ENCODE measurements at places on chromosomes 3 and 15.

GRCh38 chr3:118987477-118987876 is 47.2 kb downstream of the IGSF11 start:
- no peak for DNase-seq

DNA sequence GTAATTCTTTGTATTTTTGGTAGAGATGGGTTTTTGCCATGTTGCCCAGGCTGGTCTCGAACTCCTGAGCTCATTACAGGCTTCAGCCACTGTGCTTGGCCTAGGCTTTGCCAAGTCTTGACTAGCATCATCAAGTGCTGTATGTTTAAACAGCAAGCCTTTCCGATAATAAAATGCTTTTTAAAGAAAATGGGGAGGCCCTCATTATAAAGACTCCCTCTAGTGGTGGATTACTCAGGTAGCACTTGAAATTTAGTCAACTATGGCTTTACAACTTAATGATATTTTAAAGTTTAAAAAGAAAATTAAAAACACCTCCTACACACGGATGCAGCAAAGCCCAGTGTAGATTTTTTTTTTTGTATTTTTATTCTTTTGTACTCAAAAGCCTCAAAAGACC is 213.6 kb downstream of the GAP43 start:
- DNase-seq = no peak

DNA sequence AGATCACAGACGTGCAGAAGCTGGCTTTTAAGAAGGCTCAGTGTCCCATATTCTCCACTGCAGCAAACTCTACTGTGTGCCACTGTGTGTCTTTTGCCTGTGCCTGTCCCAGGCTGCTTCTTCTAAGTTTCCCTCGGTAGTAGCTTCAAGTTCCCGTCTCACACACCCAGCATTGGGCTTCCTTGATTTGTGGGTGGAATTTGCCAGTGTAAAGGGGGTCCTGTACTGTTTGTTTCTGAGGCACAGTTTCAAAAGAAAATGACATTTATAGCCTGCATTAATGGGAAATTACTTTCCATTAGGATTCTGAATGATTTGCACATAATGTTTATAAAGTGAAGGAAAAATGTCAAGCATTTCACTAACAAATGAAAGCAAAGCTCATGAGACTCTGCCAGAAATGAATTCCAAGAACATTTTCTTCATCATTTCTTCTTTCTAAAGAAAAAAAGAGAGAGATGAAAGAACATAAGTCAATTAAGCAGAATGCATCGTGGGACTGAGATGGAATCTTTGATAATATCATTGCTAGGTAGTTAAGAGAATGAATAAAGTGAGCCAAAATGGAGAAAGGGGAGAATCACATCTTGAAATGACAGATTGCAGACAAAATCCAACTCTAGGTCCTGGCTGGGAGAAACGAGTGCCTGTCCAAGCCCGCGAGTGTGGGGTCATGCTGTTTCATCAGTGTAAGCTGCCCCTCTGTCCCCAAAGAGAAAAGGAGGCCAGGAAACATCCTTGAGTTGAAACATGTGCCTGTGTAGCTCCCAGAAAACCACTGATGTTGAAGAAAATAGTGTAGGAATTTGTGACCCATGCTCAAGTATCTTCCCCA is 48.6 kb upstream of the ADAMTSL3 start:
- DNase-seq = no peak

DNA sequence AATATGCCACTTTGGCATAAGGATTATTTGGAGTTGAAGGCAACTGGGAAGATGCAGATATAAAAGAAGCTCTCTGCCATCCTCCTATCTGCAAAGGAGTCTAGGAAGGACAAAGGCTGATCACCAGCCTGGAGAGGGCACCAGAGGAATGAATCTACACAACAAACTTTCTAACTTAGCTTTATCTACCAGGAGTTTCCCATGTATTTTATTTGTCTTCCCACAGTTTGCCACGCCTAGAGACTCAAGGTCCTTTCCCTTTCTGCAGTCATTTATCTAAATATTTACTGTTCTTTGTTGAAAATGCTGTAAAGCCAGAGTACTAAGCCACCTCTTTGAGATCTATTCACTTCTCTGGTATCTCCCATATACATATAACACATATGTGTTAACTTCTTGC is 32.2 kb downstream of the GPR176 start:
- no peak for DNase-seq

DNA sequence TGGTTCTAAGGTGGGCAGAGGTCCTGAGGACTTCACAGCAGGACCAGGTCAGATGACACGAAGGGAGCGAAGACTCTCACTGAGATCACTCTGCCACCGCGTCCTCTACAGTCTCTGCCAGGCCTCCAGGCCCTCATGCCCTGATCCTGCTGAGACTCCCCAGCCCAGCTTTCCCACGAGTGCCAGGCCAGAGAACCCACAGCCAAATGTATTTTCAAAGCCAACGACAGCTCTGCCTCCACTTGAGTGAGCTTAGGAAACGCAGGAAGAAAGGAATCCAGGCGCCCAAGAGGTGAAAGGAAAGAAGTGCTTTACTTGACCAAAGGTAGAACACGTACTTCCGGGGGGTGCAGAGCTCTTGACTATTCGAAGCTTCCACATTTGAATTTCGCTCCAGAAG is 275.0 kb downstream of the XXYLT1 start:
- DNase-seq = no peak

DNA sequence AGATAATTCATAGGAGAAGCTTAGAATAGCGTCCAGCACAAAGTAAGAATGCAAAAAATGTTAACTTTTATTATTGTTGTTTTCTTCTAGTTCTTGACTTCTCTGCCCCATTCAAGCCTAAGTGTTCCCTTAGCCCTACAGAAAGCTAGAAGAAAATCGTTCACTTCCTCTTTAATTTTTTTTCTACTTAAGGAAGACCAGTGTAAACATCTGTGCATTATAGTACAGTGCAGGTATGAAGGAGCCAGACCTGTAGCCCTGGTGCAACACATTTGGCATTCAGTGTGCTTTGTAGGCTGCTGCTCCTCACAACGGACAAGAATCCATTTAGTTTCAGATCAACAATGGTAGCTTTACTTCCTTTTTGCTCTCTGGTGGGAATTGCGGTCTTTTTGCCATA is 127.8 kb upstream of the SLC7A14 start:
- DNase-seq = no peak

DNA sequence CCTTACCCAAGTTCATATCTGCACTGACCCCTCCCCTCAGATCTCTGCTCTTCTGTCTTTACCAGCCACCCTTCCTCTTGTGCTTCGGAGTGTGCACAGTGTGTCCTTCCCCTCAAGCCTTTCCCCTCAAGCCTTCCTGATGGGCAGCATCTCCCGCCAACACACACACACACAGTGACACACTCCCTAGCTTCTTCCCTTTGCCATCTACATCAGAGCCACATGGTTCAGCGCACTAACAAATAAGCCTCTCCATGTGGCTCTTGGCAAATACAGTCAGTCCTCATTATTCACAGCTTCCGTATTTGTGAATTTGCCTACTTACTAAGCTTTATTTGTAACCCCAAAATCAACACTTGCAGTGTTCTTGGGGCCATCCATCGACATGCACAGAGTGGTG is 37.5 kb downstream of the SH3BP5 start:
- no peak for DNase-seq

DNA sequence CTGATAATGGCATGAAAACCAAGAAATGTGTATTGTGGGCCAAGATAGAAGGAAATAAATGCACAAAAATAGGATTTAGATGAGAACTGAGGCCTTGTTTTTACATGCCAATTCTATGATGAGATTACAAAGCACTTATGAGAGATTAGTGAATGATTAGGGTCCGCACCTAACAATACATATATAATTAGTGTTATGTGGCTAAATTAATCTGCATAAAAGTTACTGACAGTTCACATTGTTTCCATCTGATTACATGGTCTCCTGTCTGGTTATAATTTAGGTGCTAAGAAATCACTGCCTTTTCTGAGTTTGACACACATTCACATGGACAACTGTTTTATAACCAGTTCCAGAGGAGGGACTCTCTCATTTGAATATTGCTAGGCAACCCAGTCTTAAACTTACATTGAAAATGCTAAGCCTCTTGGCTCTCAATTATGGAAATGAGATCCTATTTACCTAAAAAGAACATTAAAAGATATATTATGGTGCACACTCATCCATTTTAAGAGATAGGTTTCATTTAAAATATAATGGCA is 117.0 kb upstream of the ARL6 start:
- DNase-seq = no peak

DNA sequence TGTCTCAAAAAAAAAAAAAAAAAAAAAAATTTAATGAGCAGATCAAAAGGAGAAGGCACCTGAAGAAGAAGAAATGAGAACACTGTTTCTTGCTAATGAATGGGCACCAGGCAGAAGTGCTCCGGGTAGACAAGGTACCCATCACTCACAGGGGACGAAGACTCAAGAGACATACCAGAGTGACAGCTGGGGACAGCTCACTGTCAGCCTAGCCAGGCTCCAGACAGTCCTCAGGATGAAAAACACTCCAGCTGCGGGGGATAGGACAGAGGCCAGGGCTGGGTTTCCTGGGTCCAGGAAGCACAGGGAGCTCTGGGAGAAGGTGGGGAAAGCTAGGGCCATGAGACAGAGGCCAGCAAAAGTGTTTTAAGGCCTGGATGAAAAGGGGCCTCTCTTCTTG is 48.5 kb upstream of the PARL start:
- no peak for DNase-seq

DNA sequence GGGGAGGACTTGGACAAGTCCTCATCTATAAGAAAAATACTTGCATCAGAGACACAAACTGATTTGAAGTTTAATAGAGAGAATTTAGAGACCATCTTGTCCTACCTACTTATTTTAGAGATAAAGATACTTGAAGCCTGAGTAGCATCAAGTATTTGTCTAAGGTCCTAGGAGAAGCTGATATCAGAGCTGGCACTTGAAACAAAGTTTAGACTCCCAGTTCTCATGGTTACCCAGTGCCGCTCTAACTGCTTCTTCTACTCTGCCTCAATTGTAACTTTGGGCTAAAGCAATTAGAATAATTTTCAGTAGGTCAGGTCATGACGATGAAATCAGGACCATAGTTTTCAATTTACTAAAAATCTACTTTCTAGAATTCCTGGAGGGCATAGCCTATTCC is 123.9 kb upstream of the CADPS start:
- no peak for DNase-seq

DNA sequence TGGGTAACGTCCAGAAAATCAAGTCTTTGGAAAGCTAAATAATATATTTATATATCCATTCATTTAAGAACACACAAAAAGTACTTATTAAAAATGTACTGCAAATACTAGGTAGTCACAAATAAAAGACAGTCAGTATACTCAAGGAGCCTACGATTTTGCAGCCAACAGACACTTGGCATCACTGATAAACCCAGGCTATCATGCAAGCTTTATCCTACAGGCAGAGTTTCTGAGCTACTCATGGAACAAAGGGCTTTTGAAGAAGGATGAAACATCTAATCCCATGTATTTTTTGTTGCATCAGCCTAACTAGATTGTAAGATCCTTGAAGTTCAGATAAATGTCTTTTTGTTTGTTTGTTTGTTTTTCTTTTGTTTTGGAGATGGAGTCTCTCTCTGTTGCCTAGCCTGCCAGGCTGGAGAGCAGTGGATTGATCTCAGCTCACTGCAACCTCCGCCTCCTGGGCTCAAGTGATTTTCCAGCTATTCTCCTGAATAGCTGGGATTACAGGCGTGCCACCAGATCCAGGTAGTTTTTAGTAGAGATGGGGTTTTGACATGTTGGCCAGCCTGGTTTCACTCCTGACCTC is 319.4 kb upstream of the MDFIC2 start:
- DNase-seq = no peak

DNA sequence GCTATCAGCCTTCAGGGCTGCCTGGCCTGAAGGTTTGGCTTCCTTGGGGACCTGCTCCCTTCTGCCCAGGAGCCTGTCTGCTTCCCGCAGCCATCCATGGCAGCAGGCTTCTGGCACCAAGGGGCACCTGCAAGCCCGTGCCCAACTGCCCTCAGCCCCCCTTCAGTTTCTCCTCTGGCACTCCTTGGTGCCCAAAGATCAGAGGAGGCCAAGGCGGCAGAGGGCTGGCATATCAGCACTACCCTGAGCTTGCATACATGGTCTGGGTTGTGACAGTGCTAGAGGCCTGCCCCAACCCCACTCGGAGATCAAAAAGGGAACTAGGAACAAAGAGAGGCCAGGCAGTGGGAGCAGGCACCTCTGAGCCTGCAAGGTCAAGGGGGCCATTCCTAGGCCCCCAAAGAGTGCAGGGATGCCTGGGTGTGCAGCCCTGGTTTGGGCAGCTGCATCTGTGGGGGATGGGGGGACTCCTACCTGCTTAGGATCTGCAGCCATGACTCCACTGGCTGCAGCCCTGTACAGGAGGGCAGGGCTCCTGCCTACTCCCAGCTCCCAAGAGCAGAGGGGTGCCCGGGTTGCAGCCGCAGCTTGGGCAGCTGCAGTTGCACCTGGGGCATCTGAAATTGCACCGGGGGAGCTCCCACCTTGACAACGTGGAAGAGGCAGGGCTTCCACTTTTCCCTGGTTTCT is 76.2 kb upstream of the TP63 start:
- DNase-seq = no peak

DNA sequence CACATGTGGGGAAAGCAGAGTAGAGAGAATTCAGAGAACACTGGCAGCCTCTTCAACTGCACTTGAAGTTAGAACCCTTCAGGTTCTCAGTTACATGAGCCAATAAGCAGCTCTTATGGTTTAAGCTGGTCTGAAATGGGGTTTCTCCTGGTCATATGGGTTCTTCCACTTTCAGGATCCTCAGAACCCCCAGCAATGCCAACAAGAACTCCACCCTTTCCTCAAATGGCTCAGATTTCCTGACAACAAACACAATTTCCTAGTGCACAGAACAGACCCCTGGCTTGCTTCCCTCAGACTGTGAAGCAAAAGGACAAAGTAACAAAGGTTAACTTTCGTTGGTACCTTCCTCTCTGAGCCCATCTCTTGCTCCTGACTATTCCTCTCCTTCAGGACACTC is 23.9 kb upstream of the FRMD4B start:
- no peak for DNase-seq

DNA sequence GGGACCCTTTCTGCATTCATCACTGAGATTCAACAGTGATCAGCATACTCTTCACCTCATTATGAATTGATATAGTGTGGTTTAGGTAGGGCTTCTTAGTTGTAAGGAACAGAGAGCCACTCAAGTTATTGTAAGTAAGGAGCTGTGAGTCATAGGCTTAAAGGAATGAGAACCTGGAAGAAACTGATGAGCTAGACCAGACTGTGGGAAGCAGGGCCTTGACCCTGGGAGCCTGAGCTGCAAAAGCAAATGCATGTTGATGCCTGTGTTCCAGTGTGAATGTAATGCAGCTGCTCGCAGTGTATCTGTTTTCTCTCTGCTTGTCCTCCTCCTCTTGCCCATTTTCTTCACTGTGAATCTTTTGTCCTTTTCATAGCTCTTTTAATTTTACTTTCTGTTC is 13.6 kb downstream of the ZKSCAN7 start:
- no peak for DNase-seq

DNA sequence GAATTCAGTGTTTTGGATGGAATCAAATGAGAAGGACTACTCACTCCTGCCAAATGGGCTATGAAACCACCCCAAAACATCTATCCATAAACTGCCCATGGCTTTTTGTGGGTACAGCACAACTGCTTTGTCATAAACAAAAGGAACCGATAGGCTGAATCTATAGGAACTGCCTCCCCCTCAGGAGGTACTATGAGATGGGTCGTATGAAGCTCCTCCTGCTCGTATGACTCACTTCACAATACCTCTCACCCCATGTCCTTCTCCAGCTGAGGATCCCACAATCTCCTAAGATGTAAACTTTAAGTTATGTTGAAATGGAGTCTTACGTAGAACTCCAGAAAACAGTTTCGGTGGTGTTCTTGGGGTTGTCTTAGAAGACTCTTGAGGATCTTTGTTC is 129.9 kb upstream of the SAMMSON start:
- no peak for DNase-seq
